ENCODE measurements at places on chromosomes 11 and 22. TPM values are rescaled to one million over a fixed set of nuclear protein-coding genes. Genes with fewer than 3 reads are reported as not detected.

The MICALL1 gene
- polyA plus RNA-seq, result 1.5 TPM

The TMEM126A gene
- polyA plus RNA-seq, result 68.0 TPM

The SMTN gene
- polyA plus RNA-seq, result 1.1 TPM

The TMEM191C gene
- polyA plus RNA-seq, result 1.0 TPM

The KIF18A gene
- 0.41 TPM for polyA plus RNA-seq

The OR8G1 gene
- polyA plus RNA-seq, result not detected

The CCND1 gene
- polyA plus RNA-seq, result 0.06 TPM

The PNPLA5 gene
- polyA plus RNA-seq, result not detected

Data from naive thymus-derived CD8-positive, alpha-beta T cell (primary cell).